ENCODE measurements at places on chromosomes 6 and 20. TPM values are rescaled to one million over a fixed set of nuclear protein-coding genes. Genes with fewer than 3 reads are reported as not detected.

The SNHG17 gene
- total RNA-seq: 6.1 TPM

The HAO1 gene
- total RNA-seq: not detected

The C6orf163 gene
- not detected for total RNA-seq

The HTR1B gene
- not detected for total RNA-seq

The SLPI gene
- not detected for total RNA-seq

The AIF1 gene
- total RNA-seq: not detected

The DEFB124 gene
- total RNA-seq: not detected

The LAMA5 gene
- total RNA-seq: 29.7 TPM

The ZSCAN26 gene
- 30.6 TPM for total RNA-seq

The UNC5CL gene
- 0.20 TPM for total RNA-seq

The NKAPL gene
- total RNA-seq: not detected

The GTSF1L gene
- total RNA-seq: not detected

The ADISSP gene
- total RNA-seq: 26.8 TPM

Data from M059J (cell line).